ENCODE measurements at places on chromosomes 1 and 21. TPM values are rescaled to one million over a fixed set of nuclear protein-coding genes. Genes with fewer than 3 reads are reported as not detected.

Gene OR2L5
- total RNA-seq, result not detected

Gene TRIM67
- 1.6 TPM for total RNA-seq

Gene CASZ1
- 2.6 TPM for total RNA-seq

Gene WLS
- 147 TPM for total RNA-seq

Gene LYPLAL1
- 21.1 TPM for total RNA-seq

Gene FGR
- not detected for total RNA-seq

Gene PDE9A
- total RNA-seq, result 40.7 TPM

Gene ADGRL4
- 0.75 TPM for total RNA-seq

Gene LHX8
- total RNA-seq, result not detected

Gene C1orf74
- total RNA-seq, result 3.2 TPM

Gene MAP3K6
- total RNA-seq, result 12.9 TPM

GRCh38 chr1:107950464-107950863 is 14.5 kb downstream of the VAV3 start:
- DNase-seq, result no peak

- no peak for DNase-seq
Observed at GRCh38 chr1:209807509-209807908, 1.6 kb upstream of the IRF6 start.

- DNase-seq, result no peak
Observed at GRCh38 chr21:36756527-36756926, 57.6 kb downstream of the SIM2 start.

GRCh38 chr1:36580524-36580923 is 97.8 kb upstream of the CSF3R start:
- no peak for DNase-seq

DNA sequence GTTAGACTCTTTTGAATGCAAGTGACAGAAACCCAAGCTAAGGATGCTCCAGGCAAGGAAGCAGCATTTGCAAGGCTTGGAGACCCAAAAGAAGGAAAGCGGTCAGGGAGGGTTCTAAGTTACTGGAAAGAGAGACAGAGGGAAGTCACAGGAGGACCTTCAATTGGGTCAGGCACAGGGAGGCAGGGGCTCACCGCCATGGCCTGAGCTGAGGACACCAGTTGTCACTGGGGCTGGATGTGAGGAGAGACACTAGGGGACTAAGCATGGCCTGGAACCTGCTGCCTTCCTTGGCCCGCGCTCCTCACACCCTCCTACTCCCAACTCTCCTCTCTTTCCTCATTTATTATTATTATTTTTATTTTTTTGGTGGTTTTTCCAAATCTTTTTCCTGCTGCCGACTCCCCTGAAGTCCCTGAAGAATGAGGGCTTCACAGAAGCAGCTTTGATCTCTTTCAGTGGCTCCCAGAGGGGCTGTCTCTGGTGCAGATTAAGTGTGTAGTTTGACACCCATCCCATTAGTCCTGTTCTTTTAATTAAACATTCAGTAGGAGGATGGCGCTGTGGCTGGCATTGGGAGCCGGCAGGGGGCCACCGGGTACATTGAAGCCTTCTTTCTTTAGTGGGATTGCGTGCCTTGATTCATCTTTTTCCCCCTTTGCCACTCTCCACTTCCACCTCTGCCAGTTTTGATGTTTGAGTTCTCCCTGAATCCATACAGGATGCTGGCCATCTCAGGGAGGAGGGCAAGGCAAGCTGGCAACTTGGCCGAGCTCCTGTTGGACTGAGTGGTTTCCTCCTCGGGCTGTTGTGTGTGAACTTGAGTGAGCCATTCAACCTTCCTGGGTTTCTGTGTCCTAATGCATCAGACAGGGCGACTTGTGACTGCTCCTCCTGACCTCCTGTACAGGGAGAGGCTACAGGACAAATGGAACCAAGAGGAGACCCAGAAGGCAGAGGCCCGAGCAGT is 59.3 kb downstream of the MDM4 start:
- no peak for DNase-seq

GRCh38 chr1:24932284-24932683 is 2.2 kb upstream of the RUNX3 start:
- peak; percentile 67 for DNase-seq

- no peak for DNase-seq
Observed at GRCh38 chr1:160722726-160723125, 11.1 kb upstream of the CD48 start.

- DNase-seq, result no peak
Observed at GRCh38 chr1:74481607-74482006, 30.8 kb downstream of the LRRC53 start.

DNA sequence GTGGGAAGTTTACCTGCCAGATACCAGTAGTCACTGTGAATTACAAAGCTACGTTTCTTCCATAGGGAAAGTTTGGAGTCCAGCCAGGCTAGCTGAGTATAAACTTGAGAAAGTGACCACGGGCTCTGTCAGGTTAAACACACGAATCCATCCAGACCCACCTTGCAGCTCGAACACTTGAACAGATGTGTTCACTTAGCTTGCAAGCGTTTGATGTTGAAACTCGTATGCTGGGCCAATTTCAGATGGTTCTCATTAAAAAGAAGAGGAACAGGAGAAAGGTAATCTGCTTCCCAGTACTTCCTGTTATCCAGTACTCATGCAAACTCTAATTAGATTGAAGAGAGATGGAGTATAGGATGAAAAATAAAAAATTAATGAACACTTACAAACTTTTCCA is 636.4 kb downstream of the SMYD3 start:
- no peak for DNase-seq

DNA sequence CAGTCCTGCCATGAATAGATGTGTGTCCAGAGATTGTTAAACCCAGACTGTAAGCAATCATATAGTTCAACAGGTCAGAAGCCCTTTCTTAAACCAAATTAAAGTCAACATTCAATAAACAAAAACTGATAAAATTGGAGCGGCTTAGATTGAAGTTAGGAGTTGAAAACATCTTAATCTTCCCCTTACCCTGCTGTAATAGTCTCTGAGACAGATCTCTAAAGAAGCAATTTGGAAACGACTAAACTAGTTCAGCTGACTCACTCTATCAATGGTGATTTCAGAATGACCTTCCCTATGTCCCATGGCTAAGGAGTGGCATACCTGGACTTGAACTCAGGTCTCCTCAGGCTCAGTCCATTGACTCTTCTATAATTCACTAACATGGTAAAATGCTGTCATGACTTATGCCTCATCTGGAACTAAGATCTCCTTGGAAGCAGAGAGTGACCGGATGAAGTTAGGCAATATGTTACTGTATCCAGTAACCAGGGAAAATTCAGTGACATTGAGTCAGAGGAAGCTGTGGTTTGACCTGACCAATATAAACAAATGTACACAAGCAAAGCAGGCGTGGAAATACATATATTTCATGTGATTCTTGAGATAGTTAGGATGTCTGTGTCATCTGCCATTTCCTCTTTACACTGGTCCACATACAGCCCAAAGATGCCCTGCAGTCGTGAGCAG is 30.1 kb downstream of the SGIP1 start:
- DNase-seq, result no peak

GRCh38 chr1:15261155-15262002 is 14.4 kb downstream of the FHAD1 start:
- no peak for DNase-seq

- no peak for DNase-seq
Observed at GRCh38 chr1:183163316-183163715, 22.7 kb upstream of the LAMC2 start.

DNA sequence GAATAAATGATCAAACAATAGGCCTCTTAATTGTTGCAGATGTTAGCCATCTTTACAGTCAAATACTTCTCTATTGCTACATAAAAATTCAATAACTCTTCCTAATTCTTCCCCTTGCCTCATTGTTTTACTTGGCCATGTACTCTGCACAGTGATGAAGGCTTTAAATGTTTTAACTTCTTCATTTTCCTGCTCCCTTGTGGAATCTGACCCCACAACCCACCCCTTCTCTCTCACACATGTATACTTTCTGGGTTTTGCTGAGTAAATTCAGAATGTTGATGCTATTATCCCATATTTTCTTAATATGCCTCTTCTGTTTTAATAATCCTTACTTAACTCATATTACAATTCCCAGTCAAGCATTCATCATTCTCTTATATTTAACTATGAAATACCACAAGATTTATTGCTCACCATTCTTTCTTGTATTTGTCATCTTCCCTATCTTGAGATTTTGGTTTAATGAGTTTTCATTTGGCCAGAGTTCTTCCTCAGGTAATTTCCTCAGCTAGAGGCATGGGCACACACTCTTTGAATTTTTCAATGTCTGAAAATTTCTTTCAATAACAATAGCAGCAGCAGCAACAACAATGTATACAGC is 327.8 kb upstream of the USP24 start:
- DNase-seq, result no peak

- no peak for DNase-seq
Observed at GRCh38 chr1:27391511-27392095, 819 bp upstream of the GPR3 start.

- DNase-seq, result no peak
Observed at GRCh38 chr1:54125386-54126070, 27.3 kb downstream of the CDCP2 start.

GRCh38 chr1:228906223-228906860 is 171.1 kb downstream of the RHOU start:
- no peak for DNase-seq

GRCh38 chr1:95561346-95561745 is 327.3 kb downstream of the RWDD3 start:
- no peak for DNase-seq

GRCh38 chr1:44275991-44276405 is 62.7 kb downstream of the DMAP1 start:
- no peak for DNase-seq

DNA sequence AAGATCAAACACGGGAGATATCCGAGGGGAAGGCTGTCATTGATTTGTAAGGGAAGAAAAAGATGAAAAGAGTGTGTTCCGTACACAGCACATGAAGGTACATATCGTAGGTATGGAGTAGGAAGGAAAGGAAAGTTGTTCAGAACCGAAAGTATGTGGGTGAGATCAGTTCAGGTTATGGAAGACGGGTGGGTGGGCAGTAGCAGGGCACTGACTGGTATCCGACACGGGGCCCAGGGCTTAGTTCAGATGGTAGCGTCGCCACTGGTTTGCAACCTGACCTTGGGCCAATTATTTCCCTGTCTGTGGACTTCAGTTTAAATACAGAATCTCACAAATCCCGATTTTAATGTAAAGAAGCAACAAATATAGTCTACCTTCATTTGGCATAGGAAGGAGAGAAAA is 27.8 kb upstream of the A3GALT2 start:
- DNase-seq, result no peak

GRCh38 chr21:21397464-21397863 is 399.3 kb downstream of the NCAM2 start:
- no peak for DNase-seq

GRCh38 chr1:109229531-109230127 is 15.9 kb downstream of the SARS1 start:
- peak; percentile 70 for DNase-seq

- no peak for DNase-seq
Observed at GRCh38 chr1:10537082-10537766, 62.5 kb downstream of the PEX14 start.

DNA sequence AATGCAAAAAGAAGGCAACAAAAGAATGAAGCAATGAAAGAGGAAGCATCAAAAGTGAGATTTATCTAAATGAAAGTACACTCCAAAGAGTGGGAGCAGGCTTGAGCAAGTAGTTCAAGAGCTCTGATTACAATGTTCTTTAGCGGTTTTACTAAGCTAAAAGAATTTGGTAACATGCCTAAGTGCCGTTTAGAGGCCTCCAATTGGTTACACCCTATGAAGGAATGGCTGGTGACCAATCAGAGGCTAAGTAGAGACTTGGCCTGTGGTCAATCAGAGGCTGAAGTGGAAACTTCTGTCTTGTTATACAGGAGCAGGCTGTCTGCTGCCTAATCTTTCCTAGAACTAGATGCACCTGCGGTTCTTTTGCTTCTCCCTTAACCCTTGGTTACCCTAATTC is 59.1 kb downstream of the PTGFR start:
- DNase-seq, result no peak

GRCh38 chr1:3194760-3195479 is 125.9 kb downstream of the PRDM16 start:
- DNase-seq, result no peak

DNA sequence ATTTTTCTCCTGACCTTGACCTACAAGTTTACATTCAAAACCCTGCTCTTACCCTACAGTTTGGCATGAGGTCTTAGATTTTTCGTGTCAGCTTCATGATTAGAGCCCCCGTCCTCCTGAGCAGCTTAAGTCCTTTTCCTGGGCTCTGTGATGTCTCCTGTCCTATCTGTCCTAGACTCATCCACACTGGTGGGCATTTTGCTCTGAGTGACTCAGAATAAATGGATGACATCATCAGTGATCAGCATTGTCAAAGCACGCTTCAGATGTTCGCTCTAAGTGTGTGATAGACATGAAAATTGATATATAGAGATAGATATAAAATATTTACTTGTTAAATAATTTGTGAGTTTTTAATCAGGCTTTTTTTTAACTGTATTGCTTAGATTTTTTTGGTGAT is 21.8 kb downstream of the RGS13 start:
- no peak for DNase-seq

DNA sequence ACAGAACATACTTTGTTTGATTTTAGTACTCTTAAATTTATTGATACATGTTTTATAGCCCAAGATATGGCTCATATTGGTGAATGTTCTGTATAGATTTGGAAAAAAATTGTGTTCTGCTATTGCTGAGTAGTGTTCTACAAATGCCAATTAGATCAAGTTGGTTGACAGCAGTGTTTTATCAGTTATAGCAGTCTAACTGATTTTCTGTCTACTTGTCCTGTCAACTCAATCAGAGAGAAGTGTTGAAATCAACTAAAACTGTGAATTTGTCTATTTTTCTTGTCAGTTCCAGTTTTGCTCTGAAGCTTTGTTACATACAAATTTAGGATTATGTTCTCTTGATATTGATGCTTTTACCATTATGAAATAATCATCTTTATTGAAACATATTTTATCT is 14.7 kb upstream of the MT1HL1 start:
- no peak for DNase-seq

- no peak for DNase-seq
Observed at GRCh38 chr1:30912224-30912623, 3.7 kb upstream of the SDC3 start.

DNA sequence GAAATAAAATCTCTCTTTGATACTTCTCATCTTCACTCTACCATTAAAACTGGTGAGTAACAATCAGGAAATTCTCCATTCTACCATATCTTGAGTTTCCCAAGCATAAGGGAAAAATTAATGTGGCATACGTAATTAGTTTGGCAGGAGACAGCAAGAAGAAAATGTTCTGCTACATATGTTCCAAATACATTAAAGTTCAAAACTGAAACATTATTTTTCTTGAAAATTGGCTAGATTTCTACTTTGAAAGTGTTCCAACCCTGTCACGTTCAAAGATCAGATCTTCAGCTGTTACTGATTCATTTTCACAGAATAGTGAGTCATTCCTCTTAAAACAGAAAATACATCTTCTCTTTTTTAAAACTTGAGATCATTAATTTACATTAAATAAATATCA is 48.5 kb downstream of the PIGK start:
- DNase-seq, result no peak

DNA sequence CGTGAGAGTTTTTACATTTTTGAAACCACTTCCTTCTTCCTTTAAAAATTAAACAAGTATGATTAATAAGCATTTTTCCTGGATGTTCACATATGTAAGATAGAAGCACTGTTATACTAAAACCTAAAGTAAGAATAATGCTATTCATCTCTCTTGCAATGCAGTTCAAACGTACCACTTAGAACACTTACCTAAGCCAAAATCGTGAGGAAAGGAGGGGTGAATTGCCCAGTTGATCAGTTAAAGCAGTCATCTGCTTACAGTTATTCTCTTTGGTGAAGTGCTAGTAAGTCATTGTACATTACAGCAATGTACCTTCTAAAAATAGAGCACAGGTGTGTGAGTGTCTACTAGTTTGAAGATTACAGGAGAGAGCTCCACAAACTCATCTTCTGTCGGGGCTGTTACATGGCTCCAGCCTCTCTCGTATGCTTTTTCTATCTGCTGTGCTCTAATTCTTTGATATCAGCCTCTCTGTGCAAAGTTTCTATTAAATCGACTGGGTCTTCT is 3.4 kb downstream of the NCAM2 start:
- DNase-seq, result no peak

All from neural crest cell (in vitro differentiated cells).